ENCODE measurements at places on chromosomes 13 and 19.

DNA sequence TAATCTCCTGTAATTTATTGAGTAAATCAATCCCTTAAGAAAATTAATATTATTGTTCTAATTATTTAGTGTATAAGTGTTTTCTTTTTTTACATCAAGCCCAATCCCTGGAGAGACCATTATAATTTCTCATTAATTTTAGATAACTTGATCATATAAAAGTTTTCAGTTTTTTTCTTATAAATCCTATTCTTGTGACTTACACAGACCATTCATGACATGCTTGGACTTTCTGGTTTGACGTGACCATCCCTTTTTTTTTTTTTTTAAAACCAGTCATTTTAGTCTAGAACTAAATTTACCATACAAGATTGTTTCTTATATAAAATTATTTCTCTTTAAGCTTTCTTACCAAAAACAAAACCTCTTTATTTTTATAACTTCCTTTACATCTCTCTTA, 5.4 kb upstream of the MTRF1 start:
- DNase-seq = no peak

- no peak for DNase-seq
These were observed 427 bp downstream of the RTBDN start for GRCh38 chr19:12833738-12834565.

DNA sequence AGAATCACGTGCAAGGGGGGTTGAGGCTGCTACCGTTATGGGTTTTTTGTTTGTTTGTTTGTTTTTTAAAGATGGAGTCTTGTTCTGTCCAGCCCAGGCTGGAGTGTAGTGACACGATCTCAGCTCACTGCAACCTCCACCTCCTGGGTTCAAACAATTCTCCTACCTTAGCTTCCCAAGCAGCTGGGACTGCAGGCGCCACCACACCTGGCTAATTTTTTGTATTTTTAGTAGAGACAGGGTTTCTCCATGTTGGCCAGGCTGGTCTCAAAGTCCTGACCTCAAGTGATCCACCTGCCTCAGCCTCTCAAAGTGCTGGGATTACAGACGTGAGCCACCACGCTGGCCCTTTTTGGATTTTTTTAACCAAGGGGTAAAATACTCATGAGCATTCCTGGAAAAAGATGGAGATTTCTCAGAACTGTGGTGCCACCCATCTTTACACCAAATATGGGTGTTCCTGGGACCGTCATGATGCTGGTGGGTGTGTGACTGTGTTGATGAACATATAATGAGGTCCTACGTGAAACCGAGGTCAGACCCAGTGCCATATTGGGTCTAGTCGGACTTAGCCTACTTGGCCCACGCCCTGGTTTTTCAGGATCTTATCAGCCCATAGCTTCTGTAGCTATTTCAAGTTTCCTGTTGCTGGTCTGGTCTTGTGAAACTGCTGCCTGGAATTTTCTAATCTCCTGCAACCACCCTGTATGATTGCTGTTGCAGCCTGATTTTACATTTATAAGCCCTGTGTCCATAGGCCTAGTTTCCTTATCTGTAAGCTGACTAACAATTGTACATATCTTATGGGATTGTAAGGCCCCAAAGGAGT, 6.2 kb downstream of the PPP1R15A start:
- no peak for DNase-seq

GRCh38 chr13:100156788-100157187, 67.9 kb downstream of the PCCA start:
- no peak for DNase-seq

- no peak for DNase-seq
These were observed 19.4 kb upstream of the DHRS12 start for GRCh38 chr13:51823359-51823758.

- no peak for DNase-seq
These were observed 25.8 kb upstream of the SPATA13 start for GRCh38 chr13:24134757-24135156.

- no peak for DNase-seq
These were observed 212.8 kb downstream of the SLITRK6 start for GRCh38 chr13:85586422-85586831.

- no peak for DNase-seq
These were observed 41.7 kb downstream of the GGACT start for GRCh38 chr13:100546713-100547405.

DNA sequence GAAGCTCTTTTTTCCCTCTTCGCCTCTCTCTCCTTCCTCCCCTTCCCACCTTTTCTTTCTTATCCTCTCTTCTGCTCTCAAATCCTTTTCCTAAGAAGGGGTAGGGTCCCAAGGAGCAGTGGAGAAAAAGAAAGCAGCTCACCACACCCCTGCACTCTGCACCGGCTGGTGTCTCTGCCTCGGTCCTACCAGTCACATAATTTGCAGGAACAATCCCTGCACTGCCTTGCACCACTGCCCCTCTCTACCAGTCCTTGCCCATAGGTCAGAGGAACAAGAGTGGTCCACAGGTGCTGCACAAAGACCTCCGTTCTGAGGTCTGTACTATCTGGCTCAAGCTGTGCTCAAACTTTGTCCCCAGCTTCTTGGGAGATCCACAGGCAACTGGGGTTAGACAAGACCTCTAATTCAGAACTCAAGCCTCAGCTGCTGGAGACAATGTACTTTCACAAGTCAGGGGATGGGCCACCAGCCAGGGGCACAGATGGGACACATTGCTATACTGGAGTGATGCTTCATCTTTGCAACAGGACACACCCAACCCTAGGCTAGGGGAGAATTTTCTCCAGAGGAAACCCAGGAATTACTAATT, 125.4 kb upstream of the ZNF507 start:
- DNase-seq = no peak

DNA sequence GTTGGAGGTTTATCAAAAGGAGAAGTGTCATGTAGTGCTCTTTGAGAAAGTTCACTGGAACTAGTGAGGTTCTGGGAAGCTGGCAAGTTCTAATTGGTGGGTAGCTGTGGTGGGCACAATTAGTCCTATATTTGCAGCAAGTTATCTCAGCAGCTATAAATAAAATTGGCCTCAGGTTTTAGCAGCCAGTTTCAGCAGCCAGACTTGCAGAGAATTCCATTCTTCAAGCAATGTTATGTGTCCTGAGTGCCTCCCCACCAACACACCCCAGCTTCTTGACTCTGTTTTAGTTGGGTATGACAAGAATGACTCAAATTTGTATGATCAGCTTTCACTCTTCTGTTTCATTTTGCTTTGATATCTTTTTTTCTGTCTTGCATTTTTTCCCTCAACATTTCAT, 4.7 kb downstream of the IFT88 start:
- no peak for DNase-seq

- no peak for DNase-seq
These were observed 16.4 kb upstream of the TMEM255B start for GRCh38 chr13:113742445-113743120.

DNA sequence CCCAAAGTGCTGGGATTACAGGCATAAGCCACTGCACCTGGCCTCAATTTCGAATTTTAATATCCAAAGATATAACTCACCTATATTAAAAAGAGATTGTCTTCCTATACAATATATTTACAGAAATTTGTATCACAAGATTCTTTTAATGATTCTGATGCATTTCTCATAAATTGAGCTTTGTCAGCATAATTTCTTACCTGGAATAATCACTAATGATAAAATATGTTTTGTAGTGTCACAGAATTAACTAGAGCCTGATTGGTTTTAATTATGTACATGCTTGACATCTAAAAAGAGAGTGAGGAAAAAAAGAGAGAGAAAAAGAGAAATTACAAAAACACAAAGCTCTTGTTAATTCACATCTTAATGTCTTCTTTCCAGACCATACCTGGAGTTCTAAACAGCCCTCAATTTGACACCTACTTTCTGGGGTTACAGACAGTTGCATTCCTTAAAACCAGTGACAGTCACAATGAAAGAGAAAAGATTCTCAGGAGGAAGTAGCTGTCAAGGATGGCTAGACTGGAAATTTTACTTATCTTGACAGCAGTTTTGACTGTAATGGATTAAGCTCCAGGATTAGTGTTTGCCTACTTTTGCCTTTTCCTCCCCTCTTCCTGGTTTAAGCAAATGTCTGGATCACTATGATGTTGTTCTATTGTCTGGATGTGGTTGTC, 214.4 kb downstream of the SPRY2 start:
- no peak for DNase-seq

DNA sequence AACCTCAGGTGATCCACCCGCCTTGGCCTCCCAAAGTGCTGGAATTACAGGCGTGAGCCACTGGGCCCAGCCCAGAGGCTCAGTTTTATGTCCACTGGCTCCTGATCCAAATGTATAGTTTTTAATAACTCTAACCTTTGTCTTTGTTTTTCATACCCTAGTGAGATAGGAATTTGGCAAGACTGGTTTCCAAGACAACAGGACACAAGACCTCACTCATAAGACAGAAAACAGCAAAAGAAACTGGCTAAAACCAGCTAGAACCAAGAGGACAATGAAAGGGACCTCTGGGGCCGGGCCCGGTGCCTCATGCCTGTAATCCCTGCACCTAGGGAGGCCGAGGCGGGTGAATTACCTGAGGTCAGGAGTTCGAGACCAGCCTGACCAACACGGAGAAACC, 27.6 kb downstream of the CPT1C start:
- no peak for DNase-seq

GRCh38 chr13:92418818-92419412, 807.7 kb upstream of the GPC6 start:
- DNase-seq = no peak

DNA sequence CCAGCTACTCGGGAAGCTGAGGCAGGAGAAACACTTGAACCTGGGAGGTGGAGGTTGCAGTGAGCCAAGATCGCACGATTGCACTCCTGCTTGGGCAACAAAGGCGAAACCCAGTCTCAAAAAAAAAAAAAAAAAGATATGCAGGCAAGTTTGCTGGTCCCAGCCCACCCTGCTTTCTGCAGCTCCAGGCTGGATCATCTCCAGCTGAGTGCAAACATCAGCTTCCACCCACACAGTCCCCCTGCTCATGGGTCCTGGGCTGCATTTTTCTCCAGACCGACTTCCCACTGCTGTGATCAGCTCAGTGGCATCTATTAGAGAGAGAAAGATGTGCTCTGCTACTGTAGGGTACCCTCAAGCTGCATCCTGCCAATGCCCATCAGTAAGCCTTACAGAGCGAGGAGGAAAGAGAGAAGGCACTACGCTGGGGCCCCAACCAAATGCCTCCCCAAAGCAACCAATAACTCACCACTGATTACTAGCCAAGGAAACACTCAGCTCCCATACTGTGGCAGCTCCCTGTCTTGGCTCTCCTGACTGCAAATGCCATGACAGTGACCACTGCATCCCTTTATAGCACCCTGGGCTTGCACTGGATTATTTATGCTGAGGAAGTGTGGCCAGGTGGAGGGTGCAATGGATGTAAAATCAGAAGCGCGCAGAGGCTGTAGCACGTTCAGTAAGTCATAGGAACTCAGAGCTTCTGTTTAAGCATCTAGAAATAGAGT, 170.9 kb upstream of the ZNF507 start:
- DNase-seq = no peak

- no peak for DNase-seq
These were observed 24.4 kb upstream of the LDLR start for GRCh38 chr19:11064831-11065303.

DNA sequence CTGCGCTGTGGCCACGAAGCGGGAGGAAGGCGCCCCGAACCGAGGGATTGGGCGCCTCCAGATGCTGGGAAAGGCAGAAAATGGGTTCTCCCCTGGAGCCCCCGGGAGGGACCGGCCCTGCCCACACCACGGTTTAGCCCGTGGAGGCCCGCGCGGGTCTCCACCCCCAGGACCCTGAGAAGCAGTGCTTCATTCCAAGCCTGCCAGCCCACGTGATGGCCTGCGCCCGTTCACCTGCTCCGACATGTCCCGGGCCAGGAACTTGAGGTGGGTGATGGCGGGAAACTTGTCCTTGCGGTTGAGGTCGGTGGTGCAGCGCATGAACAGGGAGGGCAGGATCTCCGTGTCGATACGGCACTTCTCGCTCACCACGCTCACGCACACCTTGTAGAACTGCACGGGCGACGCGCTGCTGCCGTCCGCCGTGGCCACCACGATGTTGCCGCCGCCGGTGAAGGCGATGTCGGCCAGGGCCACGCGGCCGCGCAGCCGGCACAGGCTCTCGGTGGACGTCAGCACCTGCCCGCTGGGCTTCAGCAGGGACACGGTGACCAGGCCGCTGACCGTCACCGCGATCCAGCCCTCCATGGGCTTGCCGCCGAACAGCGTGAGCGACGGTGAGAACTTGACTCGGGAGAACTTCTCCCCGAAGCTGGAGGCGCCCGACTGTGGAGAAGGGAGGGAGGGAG, 7.3 kb downstream of the MED16 start:
- no peak for DNase-seq

DNA sequence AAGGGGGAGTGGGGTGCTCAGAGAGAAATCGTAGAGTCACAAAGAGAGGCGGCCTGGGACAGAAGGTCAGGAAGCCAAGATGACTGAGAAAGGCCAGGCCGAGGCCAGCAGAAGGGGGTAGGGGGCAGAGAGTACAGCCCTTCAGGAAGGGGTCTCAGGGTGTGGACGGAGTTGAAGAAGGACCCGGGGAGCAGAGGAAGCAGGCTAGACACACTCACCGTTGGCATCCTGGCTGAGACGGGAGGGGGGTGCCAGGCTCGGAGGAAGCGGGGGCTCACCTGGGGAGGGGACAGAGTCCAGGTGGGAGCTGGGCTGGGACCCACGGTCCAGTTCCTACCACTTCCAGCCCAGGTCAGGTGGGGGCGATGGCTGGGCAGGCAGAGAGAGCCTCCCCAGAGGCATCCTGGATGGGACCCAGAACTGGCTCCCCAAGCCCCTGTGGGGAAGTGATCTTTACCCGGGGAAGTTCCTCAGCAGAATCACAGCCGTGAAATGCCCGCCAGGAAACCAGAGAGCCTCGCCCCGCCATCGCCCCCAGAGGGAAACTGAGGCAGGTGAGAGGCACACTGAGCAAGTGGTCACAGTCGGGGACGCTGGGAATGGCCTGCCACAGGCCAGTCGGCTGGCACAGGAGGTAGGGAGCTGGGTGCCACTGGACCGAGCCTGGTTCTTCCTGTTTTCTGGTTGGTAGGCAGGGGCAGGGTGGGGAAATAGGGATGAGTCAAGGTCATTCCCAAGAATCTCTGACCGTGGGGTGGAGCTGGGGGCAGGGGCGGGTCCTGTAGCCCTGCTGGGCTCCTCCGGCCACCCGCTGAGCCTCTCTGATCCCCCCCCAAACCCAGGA, 1.4 kb downstream of the MATK start:
- no peak for DNase-seq

DNA sequence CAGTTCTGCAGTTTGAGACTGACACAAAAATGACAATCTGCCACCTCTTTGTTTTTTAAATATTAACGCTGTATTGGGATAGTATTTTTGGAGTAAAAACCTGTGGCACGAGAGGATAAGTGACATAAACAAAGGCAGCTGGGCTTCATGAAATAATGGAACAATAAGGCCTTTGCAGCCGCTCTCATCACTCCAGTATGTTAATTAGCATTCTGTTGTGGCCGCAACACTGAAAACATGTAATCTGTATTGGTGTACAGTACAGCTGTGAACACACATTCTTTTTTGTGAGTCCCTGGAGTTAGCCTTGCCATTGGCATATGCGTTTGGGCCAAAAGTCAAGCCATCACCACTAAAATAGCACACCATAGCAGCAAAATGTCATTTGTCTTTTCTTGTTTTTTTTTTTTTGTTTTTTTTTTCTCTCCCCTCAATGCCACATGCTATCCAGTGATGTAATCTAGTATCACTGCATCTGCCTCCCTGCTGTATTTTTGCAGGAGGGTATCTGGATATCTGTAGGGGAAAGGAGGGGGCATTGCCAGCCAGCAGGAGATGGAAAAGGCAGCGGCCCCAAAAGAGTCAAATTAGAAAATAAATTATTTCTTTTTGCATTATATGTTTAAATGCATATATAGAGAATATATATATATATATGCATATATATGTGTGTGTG, 885 bp upstream of the ZNF536 start:
- no peak for DNase-seq

GRCh38 chr13:105485081-105485480, 1050.4 kb downstream of the EFNB2 start:
- no peak for DNase-seq

GRCh38 chr13:27962128-27962841, 6.8 kb downstream of the CDX2 start:
- DNase-seq = no peak

Data from stimulated activated CD4-positive, alpha-beta T cell treated with anti-CD3 and anti-CD28 coated beads, TNF-alpha, amount 100 ng/mL, for 1 hour (primary cell).